ENCODE measurements at places on chromosomes 11 and 22.

- no peak for DNase-seq
Observed at GRCh38 chr22:22164541-22165272, 79.9 kb upstream of the VPREB1 start.

DNA sequence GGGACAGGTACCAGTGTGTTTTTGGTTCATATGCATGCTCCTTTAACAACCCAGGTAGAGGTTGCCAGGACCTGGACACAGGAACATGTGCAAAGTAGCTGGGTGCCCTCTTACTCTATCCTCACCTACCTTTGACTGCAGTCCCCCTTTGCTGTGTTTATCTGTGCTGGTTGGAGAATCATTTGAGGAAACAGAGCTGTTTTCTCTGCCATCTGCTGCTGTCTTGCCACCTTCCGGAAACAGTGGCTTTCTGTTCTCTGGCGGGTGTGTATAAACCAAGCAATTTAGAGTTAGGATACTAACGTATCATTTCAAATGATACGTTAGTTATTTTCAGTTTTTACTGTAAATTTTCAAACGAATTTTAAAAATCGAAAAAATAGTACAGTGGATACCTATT lies 171.9 kb upstream of the TTC12 start:
- no peak for DNase-seq

DNA sequence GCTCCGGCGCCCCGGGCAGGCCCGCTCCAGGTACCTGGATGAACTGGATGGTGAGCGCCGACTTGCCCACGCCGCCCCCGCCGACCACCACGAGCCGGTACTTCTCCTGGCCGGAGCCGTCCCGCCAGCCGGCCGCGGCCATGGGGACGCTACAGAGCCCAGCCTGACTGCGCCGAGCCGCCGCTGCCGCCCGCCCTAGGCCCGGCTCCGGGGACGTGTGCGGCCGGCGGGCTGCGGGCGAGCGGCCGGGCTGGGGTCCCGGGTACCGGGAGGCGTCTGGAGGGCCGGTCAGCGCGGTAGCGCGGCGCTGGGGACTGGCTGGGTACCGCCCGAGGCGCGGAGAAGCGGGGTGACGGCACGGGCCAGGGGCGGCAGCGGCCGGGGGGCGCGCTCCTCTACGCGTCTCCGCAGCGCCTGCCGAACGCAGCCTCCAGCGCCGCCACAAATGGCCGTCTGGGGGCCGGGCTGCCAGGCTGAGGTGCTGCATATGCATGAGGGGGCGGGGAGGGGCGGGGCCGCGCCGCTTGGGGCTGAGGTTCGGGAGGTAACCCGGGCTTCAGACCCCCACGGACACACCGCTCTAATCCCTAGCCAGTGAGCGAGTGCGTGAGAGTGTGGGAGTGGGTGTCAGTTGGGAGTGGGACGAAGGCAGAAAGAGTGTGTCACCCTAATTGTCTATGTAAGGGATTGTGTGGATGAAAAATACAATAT lies at the start of gene RRAS2:
Gene RRAS2, minus strand, starts transcription at position 455 of the 711 bp plus-strand sequence. Its CDS starts 313 bp downstream, at position 142.
- DNase-seq, result peak; percentile 61

- no peak for DNase-seq
Observed at GRCh38 chr11:118082880-118083552, 3.7 kb downstream of the SMIM35 start.

GRCh38 chr11:48123934-48124755 lies 92.5 kb upstream of the OR4B1 start:
- DNase-seq, result no peak

Measured in H54 (cell line).